ENCODE measurements at places on chromosomes 4 and X.

- DNase-seq, result no peak
Observed at GRCh38 chr4:97238956-97239666, 904.2 kb downstream of the STPG2 start.

- no peak for DNase-seq
Observed at GRCh38 chr4:21205821-21206531, 505.7 kb downstream of the PACRGL start.

GRCh38 chr4:94934864-94935263 is 177.1 kb downstream of the BMPR1B start:
- DNase-seq, result no peak

GRCh38 chrX:2538031-2538757 is 37.4 kb upstream of the DHRSX start:
- no peak for DNase-seq

- no peak for DNase-seq
Observed at GRCh38 chr4:145779319-145779801, 99.4 kb downstream of the C4orf51 start.

GRCh38 chrX:44815681-44816080 is 28.1 kb upstream of the DUSP21 start:
- DNase-seq, result no peak

DNA sequence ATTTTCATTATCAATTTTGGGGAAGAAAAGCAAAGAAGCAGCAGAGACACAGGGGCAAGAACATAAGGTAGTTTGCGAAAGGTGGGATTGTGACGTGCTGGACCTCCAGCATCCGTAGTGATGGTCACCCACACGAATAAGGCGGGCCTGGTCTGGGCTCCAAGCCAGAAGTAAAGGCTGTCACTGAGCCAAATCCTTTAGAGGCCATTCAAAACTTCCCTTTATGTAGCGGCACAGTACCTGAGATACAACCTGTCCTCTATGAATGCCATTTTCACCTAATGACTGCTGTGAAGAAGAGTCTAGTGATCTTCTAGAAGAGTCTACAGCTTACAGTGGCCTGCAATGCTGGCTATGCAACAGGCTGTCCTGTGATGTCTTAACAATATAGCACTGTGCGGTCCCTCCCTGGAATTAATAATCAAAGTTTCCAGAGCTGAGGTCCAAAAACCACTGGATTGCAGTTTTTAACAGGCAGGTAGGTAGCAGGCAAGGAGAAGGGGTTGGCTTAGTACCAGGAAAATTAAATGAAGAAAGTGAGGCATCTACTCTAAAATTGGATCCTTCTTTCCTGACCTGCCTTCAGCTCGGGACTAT is 56.2 kb downstream of the TRIML1 start:
- no peak for DNase-seq
